Stimulated activated CD4-positive, alpha-beta T cell treated with anti-CD3 and anti-CD28 coated beads, Interleukin-15, amount 100 ng/mL, for 48 hours (primary cell): ENCODE measurements at places on chromosomes 5 and 9.

DNA sequence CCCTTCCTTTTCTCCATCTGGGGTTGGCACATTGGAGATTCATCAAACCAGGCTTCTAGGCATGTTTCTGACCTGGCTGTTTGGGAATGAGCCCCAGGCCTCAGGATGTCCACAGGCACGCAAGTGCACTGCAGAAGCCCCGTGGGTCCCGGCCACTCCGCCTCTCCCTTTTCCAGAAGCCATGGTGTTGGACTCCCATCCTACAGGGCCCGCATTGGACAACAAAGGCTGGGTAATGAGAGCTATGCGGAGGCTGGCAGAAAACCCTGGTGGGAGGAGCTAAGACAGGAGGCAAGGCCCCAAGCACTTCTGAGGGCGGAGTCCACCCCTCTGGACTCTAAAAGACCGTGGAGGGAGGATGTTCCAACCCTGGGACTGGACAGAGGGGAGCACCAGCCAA is 160.6 kb downstream of the OLFM1 start:
- no peak for DNase-seq

DNA sequence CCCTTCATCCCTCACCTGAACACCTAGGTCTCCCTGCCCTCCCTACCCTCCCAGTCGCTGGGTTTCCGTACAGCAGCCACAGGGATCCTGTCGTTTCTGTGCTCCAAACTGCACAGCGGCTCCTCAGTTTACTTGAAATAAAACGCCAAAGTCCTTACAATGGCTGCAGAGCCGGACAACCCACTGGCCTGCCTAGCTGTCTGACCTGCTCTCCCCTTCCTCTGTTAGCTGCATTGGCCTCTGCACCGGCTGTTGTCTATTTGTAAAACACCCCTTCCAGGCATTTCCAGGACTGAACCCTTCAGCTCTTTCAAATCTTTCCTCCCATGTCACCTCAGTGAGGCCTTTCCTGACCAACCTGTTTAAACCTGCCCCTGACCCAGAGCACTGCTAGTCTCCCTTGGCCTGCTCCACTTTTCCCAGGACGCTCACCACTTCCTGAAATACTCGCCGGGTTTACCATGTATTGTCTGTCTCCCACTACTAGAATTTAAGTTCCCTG is 9.1 kb upstream of the MGAT1 start:
- no peak for DNase-seq

DNA sequence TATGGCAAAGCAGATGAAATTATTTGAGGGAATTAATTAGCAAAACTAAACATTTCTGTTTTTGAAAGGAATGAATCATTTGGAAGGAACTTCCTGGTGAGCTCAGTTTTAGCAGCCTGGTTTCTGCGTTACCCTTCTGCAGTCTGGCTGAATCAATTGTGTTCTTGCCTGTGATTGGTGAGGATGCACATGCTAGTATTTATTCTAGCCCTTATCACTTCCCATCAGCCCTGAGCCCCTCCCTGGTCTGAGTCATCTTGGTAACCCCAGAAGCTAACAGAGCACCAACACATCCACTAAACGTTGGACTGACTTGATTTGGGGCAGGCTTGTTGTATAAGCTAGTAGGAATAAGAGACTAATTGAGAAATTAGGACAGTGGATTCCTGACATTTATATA is 6.6 kb downstream of the TJP2 start:
- peak; percentile 35 for DNase-seq

- DNase-seq = no peak
These were observed 175.8 kb upstream of the KLF9 start for GRCh38 chr9:70590315-70590677.

GRCh38 chr5:163995206-163995605 is 489.8 kb downstream of the MAT2B start:
- no peak for DNase-seq

DNA sequence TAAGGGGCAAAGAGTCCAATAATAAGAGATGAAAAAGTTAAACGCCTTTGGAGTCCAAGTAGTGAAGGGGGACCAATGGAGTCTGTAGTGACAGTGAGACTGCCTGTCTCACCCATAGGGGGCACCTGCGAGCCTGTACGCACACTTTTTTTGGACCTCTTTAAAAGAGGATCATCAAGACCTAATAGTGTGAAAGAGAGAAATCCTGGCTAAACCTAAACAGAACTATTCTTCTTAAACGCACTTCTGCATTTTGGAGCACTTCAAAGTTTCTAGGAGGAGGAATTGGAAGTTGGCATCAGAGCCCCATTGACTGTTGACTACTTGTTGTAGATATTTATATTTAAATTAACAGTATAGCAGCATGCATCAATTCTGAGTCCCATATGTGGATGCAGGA is 636.1 kb upstream of the KLF4 start:
- DNase-seq = no peak

DNA sequence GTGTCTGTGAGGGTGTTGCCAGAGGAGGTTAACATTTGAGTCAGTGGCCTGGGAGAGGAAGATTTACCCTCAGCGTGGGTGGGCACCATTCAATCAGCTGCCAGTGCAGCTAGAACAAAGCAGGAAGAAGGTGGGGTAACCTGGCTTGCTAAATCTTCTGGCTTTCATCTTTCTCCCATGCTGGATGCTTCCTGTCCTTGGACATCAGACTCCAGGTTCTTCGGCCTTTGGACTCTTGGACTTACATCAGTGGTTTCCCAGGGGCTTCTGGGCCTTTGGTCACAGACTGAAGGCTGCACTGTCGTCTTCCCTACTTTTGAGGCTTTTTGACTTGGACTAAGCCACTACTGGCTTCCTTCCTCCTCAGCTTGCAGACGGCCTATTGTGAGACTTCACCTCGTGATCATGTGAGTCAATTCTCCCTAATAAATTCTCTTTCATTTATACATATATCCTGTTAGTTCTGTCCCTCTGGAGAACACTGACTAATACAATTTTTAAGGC is 38.1 kb downstream of the PBX3 start:
- peak; percentile 27 for DNase-seq

- no peak for DNase-seq
These were observed 204.8 kb downstream of the TLE4 start for GRCh38 chr9:79776581-79776980.

- no peak for DNase-seq
These were observed 266.3 kb downstream of the SEC61B start for GRCh38 chr9:99488131-99489059.

DNA sequence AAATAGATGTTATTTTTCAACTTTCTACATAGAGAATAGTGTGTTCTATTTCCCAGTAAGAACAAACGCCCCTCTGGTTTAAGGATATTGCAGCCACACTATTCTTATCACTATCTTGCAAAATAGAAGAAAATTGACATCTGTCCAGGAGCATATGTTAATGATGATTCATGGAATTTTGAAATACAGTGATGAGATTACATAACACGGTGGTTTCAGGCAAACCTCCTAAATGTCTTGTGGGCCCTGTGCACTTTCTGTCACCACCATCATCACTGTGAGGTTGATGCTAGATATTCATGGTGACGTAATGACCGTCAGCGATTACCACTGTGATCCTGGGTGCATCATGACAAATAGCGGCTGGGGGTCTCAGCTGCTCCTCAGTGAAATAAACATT is 48.1 kb downstream of the CFAP90 start:
- DNase-seq = no peak

DNA sequence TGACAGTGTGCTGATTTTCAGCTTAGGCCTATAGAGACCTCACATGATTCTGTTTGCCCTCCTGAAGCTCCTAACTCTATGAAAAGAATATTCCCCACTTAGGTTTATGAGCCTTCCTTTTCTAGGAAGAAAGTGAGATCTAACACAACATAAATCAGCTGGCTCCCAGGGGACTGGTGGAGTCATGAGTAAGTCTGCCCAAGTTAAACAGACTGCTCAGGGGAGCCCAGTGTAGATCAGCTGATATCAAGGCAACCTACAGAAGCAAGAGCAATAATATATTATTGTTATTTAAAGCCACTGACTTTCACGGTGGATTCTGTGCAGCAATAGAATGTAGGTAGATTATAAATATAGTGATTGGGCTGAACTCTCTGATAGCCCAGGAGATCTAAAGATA is 1978.6 kb upstream of the CDH6 start:
- DNase-seq = no peak

- DNase-seq = no peak
These were observed 114.7 kb upstream of the TXNDC8 start for GRCh38 chr9:110452227-110452801.

- no peak for DNase-seq
These were observed 3.9 kb downstream of the MAP3K1 start for GRCh38 chr5:56819060-56819881.

- no peak for DNase-seq
These were observed 14.4 kb downstream of the FREM1 start for GRCh38 chr9:14895806-14896205.

- no peak for DNase-seq
These were observed 772 bp downstream of the DCAF10 start for GRCh38 chr9:37801287-37801850.

DNA sequence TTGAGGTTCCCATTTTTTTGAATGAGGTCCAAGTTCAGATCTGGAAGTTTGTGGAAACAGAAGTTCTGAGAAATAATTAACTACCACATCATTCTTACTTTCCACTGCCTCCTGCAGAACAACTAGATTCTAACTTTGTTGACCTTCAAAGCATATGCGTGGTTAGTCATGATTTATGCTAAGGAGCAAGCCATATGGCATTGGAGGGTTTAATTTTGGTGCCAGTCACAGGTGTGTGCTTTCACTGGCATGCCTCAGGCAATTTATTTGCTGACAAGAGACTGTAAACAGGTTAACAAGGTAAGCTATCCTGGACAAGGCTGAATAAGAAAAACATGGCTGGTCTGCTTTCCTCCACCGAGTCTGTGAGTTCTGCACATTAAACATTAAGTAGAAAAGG is 31.5 kb downstream of the HMHB1 start:
- DNase-seq = no peak

DNA sequence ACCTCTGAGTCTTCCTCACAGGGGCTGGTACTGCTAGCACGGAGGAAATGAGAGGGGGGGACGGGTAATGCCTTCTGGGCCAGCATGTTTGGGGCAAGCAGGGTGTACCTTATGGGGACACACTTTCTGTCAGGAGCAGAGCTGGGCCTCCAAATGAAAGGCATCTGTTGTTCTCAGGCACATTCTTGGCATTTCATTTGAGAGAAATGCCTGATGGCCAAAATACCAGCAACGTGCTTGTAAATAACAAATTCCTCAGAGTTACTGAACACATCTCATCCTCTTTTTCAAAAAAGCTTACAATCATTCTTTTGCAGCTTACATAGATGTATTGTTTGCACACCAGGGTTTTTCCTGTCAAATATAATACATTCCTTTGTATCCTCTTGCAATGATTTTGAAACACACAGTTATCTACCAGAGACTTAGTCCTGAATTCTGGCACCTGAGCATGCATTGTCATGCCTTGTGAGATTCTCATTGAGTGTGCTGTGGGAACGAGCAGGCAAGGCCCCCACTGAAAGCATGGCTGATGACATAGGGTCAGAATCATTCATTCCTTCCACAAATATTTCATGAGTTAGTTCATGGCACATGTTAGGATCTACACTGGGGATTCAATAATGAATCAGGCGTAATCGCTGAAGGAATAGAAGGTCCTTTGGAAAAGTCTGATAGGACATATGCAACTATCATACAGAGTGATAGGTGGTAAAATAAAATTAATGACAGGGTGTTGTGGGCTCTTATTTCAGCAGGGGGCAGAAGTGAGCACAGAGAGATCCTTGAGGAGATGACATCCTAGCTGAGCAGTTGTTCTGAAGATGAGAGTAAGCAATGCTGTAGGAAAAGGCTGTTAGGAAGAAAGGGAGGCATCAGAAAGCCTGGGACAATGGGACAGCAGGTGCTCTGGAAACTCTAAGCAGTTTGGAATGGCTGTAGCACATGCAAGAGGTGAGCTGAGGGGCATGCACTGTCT is 260.9 kb upstream of the TUT7 start:
- DNase-seq = no peak

DNA sequence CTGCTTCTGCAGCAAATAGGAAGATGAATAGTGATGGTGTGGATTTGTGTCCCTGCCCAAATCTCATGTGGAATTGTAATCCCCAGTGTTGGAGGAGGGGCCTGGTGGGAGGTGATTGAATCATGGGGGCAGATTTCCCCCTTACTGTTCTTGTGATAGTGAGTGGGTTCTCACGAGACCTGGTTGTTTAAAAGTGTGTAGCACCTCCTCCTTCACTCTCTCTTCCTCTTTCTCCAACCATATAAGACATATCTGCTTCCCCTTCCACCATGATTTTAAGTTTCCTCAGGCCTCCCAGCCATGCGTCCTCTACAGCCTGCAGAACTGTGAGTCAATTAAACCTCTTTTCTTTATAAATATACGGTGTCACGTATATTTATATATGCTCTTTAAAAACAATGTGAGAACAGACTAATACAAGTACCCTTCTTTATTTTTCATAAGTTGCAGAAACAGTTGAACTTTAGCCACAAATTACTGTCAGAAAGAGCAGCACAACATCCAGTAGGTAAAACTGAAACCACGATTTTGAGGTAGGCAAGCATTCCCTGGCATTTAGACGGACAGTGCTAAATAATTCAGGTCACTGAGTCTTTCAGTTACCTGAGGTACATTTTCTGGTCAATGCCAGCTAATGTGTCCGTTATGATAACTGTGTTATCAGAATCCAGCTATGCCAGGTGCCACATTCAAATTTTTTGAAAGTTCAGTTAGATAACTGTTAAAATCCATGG is 79.3 kb upstream of the SPEF2 start:
- DNase-seq = no peak

- DNase-seq = no peak
These were observed 299.6 kb downstream of the FGF10 start for GRCh38 chr5:44089424-44090144.

- no peak for DNase-seq
These were observed 37.3 kb downstream of the STK10 start for GRCh38 chr5:172150514-172151425.

DNA sequence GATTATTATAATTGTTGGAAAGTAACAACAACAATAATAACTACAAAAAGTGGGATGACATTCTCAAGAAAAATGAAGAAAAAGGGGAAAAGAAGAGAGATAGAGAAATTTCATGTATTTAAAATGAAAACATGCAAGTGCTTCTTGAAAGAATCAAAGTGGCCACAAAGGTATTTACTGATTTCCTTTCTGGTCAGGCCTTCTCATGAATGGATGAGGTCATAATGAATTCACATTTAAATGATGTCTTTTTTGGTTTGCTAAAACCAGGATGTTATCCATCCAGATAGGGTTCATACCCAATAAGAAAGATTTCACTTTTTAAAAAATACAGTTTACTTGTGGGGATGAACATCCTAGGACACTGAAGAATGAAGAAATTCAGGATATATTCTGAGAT is 446.4 kb upstream of the PTGER4 start:
- DNase-seq = no peak

- DNase-seq = no peak
These were observed 25.9 kb downstream of the ARPC5L start for GRCh38 chr9:124887832-124888231.
